Common myeloid progenitor, CD34-positive (primary cell): ENCODE measurements at places on chromosomes 6 and 20.

DNA sequence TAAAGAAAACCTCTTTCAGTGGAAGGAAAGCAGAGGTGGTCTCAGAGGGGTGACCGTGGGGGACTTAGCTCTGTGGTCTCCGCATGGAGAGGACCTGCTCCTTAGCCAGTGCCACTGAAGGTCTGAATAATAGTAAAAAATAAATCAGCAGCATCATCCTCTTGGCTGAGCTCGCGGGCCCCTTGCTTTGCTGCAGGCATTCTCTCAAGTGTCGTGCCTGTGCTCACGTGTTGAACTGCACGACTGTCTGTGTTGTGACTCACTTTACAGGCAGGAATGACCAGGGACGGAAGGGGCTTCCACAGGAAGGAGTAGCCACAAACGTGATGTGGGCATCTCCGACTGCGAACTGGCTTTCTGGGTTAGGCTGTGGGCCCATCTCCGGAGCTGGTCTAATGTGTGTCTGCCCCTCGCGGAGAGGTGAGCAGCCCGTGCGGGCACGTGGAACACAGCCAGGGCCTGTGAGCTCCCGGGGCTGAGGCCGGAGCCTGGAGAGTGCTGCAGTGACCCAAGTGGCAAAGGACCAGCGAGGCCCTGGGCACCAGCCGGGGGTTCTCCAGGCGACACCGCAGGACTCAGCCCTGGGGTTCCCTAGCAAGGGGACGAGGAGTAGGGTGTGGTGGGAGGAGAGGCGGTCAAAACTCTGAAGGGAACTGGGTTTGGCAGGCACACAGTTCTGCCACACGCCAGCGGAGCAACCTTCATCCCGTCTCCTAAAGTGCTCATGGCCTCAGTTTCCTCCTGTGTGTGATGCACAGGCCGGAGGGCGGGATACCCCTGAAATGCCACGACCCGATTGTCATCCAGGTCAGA lies 89.2 kb downstream of the RAMACL start:
- no peak for DNase-seq

- no peak for DNase-seq
Observed at GRCh38 chr6:166434336-166434735, 51.6 kb upstream of the MPC1 start.

- DNase-seq, result no peak
Observed at GRCh38 chr6:124076336-124077048, 272.8 kb downstream of the NKAIN2 start.

DNA sequence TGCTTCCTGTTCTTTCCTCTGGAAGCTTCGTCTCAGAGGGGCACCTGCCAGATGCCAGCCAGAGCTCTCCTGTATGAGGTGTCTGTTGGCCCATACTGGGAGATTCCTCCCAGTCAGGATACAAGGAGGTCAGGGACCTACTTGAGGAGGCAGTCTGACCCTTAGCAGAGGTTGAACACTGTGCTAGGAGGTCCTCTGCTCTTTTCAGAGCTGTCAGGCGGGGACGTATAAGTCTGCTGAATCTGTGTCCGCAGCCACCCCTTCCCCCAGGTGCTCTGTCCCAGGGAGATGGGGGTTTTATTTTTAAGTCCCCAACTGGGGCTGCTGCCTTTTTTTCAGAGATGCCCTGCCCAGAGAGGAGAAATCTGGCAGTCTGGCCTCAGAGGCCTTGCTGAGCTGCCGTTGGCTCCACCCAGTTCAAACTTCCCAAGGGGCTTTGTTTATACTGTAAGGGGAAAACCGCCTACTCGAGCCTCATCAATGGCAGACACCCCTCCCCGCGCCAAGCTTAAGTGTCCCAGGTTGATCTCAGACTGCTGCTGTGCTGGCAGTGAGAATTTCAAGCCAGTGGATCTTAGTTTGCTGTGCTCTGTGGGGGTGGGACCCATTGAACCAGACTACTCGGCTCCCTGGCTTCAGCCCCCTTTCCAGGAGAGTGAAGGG lies 326.7 kb downstream of the BCKDHB start:
- DNase-seq, result no peak

DNA sequence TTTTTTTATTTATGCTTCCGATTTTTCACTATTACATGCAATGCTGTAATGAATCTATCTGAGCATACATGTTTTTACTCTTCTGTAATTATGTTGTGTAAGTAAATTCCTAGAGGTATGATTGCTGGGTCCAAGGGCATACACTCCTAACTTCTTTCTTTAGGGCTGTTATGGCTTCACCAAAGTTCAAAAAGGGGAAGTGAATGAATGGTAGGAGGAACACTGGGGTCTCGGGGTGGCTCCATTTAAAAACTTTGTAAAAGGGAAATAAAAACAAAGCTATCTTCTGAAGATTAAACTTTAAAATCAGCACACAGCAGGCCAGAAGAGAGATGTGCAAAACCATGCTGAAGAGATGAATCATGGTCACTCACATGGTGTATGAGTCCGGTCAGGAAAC lies 289.1 kb upstream of the SUPT3H start:
- peak; percentile 16 for DNase-seq

DNA sequence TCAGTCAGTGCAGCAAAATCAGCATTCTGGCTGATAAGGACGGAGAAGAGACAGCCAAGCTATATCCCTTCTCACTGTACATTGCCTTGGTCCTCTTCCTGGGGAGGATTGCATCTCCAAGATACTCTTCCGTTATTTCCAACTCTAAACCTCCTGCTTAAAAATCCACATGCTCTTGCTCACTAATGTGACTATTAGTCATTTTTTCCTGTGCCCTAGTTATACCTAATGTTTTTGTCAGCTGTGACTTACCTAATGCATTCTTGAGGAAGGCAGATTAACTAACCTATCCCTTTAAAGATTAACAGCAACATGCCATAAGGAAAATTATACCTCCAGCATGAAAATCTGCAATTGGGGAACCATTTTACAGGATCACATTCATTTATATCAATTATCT lies 317.6 kb downstream of the BTBD9 start:
- DNase-seq, result no peak

GRCh38 chr6:8831366-8832152 lies 396.2 kb upstream of the SLC35B3 start:
- no peak for DNase-seq

DNA sequence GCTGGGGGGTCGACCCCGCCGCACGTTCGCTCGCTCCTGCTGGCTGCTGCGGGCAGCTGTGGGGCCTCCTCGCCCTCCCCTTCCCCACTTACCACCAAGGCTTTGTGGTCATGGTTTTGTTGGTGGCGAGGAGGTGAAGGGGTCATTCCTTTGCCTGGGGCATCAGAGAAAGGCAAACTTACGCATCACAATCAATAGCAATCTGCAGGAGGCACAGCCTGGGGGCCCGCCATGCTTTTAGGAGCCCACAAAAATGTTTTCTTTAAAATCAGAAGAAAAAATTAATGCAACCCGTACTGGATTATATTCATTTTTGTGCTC lies 137.0 kb downstream of the IMPG1 start:
- DNase-seq, result no peak

GRCh38 chr6:15425947-15426346 lies 180.1 kb downstream of the JARID2 start:
- DNase-seq, result no peak

- DNase-seq, result no peak
Observed at GRCh38 chr6:74369556-74369993, 673.6 kb downstream of the CD109 start.

DNA sequence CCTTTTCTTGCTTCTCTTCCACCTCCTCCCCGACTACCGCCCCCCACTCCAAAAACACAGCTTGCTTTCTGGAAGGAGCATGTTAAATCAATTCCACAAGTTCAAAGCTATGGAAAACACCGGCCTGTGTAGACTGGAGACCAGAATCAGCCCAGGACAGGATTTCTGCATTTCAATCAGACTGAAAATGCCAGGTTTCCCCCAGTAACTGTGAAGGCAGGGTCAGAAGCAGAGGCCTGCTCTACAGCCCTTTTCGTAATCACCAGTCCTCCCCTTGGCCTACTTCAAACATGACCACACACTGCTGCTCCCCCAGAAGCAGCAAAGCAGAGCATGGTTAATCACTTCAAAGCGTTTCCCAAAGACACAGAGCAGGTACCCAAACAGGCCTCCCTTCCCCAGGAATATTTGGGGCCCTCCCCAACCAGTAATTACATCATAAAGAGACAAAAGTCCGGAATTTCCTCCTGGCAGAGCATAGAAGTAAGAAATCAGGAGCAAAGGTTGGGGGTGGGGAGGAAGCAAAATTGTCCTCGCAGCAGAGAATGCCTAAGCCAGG lies 38.4 kb downstream of the ZMYND8 start:
- DNase-seq, result no peak

DNA sequence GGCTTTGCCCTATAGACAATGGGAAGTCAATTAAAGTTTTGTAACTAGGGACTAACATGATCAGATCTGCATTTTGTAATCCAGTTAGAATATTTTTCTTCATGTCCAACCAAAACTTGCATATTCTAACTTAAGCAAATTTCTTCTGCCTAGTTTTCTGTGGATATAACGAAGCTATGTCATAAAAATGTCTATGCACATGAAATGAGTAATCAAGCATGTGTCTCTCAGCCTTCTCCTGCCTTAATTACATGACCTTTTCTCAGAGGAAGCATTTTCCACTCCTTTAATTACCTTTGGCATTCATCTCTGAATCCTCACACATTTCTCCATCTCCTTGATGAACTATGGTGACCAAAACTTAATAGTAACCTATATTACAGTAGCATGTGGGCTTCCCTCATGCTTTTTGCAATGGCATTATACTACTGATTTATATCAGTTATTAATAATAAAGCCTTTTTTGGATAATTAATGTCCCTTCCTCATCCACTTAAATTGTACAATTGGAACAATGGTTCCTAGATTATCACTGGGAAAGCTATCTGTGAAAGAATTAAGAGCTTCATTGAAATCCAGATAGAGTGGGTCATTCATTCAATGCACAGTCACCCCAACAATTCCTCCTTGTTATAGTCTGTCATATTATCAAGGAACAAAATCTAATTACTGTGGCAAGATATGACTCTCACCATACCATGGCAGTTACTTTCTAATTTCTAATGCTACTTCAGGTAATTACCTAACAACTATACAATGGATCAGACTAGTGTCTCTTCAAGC lies 19.1 kb upstream of the FBXO9 start:
- DNase-seq, result no peak

- DNase-seq, result no peak
Observed at GRCh38 chr6:85344996-85345395, 104.9 kb upstream of the NT5E start.

DNA sequence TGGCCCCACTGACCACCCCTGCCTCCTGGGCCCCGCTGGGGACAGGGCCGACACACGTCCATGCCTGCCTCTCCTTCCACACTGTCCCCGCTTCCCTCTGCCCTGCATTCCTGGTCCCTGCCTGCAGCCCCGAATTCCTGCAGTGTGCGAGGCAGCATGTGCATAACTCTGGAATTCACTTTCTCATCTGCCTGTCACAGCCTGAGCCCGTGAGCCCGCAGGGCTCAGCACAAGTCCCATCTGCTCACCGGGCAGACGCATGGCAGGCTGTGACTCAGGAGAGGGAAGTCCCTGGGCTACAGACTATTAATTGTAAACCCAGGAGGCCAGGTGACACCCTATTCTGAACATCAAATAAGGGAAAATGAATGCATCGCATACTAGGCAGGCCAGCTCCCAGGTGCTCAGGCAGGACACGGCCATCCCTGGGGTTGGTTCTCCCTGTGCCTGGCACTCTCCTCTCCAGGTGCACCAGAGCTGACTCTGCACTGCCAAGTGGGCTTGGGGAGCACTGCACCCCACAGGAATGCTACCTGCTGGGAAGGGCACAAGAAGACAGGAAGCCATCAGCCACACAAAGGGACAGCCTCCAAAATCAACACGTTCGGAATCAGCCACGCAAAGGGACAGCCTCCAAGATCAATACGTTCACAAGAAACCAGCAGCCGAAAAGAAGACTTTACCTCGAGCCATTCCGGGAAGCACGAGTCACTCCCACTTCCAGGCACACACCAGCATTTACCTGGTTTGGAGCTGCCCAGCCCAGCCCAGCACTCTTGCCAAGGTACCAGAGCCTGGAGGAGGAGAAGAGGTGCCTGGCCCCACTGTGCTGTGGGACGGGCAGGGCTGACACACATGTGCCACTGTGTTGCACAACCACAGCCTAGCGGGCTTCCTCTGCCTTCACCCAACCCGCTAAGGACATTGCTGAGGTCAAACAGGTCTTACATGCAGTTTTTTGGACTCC lies 65.9 kb downstream of the DLL1 start:
- peak; percentile 33 for DNase-seq

DNA sequence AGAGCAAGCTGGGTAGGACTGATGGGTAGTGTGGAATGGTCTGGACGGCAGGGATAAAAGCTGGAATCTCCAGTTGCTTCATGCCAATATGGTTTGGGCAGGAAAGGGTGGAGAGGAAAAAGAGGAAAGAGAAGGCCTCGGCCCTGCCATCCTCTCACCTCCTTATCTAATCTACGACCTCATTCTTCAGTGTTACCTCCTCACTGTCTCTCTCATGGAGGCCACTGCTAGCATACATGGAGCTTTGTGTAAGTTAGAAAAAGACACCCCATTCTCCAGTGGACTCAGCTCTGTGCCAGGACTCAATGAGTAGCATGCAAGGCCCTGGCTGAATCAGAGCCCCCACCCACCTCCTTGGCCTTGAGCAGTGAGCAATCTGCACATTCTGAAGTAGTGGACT lies 6.1 kb upstream of the ARID1B start:
- no peak for DNase-seq

GRCh38 chr6:1313384-1313766 lies 1.5 kb downstream of the FOXQ1 start:
- peak; percentile 44 for DNase-seq

DNA sequence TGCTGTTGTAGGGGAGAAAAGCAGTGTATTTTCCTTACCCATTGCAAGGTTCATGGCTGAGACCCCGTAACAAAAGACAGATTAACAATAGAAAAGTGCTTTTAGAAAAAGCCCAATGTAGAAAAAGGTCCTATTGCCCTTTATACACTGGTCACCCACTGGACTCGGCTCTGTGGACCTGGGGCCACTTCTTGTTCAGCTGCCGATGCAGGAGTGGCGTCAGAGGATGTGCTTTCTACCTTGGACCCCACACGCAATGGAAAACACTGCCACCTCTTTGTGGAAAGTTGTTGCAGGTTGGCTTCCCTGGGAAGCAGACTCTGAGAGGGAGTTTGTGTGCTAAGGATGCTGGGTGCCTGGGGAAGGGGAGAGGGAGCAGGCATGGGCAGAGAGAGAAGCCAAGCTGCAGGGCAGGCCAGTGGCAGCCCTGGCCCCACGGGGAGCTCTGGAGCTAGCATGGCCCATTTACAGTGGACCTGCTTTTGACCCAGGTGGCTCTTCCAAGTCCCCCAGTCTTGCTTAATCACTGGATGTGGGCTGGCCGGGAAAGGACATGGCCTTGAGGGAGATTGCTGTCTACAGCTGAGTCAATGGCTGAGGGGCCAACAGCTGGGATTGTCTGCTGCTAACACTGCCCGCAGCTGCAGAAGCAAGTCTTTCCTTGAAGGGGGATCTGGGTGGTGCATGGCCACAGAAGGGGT lies 142.9 kb downstream of the CDC5L start:
- DNase-seq, result no peak
